ENCODE measurements at places on chromosomes 12 and 14.
A peak's percentile ranks its signal among the peaks of the same experiment; 100 is the strongest.

DNA sequence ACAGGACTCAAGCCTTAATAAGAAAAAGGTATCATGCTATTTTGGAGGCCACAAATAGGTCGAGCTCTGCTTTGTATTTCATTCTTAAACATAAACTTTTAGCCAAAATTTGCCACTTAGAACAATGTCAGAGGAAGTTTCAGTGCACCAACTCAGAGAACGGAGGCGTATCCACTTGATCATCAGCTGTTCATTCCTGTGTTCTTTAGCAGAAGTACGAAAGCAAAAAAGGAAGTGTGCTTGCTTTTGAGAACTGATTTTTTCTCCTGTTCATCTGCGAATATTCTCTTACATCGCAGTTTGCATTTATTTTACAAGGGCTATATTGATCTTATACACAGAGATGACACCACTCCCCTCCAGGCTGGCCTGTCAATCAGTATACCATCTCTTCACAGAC, 188.6 kb upstream of the SOX5 start:
- DNase-seq: no peak

GRCh38 chr12:98374007-98374406, 141.4 kb upstream of the TMPO start:
- DNase-seq: no peak

- no peak for DNase-seq
These were observed 516.2 kb downstream of the SLC16A7 start for GRCh38 chr12:60112063-60112462.

DNA sequence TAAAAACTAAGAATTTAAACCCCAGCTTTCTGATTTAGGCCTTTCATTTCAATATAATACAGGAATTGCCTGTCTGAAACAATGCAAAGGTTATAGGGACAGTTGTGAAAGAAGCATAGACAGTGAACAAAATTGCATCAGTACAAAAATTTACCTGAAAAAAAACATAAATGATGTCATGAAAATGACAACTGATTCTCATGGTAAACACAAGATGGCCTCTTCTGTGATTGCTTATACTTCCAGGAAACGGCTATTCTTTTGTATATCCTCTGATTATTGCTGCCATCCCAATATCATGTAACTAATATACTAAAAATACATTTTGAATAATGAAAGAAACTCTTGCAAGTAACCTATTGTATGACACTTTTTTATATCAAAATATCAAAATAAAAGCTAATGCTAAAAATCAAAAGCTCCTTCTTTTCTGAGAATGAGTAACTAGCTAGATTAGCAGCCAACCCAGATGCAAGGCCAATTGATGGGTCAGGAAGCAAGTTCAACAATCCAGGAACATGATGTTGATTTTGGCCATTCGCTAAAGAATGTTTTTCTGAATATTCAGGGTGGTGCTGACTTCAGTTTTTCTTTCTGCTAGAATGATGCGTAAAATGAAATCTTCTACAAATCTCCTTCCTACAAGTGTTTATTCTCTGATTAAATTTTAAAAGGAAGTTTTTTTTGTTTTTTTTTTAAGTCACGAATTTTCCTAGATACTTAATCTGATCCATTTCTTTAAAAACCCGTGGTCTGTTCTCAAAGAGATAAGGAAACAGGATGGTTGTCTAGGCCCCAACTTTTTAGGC, 83.6 kb downstream of the ALX1 start:
- DNase-seq: no peak

DNA sequence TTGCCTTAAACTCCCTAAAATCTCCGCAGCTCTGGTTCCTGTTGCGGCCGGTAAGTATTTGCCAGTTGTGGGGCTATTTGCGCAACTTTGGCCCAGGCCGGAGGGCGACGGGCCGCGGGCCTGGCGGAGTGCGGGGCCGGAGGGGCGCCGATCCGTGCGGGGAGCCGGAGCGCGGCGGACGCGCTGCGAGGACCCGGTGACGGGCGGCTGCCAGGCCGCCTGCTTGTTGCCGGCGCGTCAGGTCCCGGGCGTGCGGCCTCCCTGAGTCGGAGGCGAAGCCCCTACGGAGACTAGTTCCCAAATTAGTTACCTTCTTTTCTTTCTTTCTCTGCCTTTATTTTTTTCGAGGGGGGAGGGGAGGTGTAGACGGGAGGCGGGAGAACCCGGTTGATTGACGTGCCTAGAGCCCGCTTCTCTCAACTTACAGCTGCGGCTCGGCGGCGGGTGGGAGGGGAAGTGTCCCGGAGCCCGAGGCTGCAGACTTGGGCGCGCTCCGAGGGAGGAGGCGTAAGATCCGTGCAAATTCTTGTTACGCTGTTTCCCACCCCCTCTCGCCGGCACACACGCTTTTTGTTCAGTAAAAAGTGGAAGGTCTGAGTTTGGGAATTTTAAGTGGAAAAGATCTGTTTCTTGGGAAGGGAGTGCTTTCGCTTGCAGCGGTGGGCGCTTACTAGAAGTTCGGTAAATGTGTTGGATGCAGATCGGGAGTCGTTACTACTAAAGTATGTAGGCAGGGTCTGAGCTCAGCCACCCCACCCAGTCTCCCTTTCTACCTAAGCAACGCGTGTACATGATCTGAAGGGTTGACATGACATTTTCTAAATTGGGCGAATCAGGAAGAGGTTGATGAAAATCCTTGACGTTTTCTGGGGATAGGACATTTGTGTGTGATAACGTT, 576 bp downstream of the ZBTB1 start:
- peak; percentile 86 for DNase-seq

GRCh38 chr12:76860256-76860655, 18.6 kb downstream of the CSRP2 start:
- no peak for DNase-seq

DNA sequence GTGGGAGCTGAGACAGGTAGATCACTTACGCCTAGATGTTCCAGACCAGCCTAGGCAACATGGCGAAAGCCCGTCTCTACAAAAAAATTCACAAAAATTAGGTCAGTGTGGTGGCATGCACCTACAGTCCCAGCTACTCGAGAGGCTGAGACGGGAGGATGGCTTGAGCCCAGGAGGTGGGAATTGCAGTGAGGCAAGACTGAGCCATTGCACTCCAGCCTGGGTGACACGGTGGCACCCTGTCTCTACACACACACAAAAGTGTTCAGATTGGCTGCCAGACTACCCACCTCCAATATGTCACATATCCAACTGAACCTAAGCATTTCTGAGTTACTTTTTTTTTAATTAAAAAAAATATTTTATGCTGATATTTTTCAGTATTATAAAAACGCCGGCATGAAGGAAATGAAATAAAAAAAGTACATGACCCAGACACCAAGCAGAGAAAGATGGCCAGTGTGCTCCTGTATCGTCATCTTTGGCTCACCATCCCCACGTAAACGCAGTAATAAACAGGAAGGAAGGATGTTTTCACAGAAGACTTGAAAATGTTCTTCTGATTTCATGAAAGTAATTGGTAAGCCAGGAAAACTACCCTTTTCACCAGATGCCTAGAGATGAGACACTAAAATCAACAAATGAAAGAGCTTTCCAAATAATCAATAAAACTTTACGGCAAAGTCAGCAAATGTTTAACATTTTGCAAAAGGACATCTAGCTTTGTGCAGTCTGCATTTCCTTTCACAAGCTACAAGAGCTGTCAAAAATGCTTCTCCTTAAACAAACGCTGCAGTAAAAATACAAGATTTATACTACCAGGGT, 26.4 kb downstream of the CDC42BPB start:
- no peak for DNase-seq

- no peak for DNase-seq
These were observed 96.1 kb downstream of the TMX1 start for GRCh38 chr14:51335961-51336723.

- no peak for DNase-seq
These were observed 21.7 kb downstream of the GALNT16 start for GRCh38 chr14:69281450-69282169.

- no peak for DNase-seq
These were observed 86.8 kb downstream of the FGD4 start for GRCh38 chr12:32486158-32486557.

- no peak for DNase-seq
These were observed 38.8 kb downstream of the TRAFD1 start for GRCh38 chr12:112164011-112164660.

DNA sequence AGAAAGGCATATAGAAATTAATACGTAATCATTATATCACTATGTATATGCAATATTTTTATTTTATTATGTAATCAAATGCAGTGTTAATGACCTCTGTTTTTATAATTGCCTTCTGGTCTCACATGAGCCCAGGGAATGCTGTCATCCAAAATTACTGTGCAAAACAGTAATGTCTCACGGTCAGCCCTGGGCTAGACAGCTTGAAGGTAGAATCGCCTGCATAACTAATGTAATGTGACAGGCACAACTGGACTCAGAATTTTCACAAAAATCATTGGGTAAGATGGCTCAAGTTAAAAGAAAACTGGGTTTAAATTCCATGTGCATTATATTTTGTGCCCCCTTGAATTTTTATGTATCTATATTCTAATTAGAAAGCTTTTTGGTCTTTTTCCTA, 293.3 kb downstream of the PPFIA2 start:
- DNase-seq: no peak

DNA sequence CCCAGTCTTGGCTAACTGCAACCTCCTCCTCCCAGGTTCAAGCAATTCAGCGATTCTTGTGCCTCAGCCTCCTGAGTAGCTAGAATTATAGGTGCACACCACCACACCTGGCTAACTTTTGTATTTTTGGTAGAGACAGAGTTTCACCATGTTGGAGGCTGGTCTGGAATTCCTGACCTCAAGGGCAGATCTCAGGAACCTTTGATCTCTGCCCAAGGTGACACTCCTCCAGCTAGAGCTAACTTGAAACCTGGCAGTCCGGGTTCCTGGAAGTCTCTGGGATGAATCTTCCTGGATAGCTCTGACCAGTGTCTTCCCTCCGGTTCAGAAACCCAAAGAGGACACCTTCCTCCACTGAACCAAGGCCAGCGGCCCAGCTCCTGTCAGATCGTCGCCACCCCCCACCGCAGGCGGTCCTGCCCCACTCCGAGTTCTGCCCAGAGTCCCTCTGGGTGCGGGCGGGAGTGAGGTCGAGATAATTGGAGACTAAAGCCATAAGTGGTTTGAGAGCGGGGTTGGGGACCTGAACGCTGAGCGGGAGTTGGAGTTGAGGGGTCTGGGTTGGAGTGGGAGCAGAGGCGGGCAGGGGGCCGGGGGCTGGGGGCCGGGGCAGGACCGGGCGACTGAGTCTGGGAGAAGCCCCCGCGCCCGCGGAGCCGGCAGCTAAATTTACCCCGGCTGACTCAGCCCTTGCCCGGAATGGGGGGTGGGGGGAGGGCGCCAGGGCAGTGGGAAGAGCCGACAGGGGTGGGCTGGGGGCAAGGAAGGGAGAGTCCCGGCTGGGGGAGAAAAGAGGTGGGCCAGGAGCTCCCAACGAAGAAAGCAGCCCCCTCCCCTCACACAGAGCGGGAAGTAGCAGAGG, 4.7 kb downstream of the DDN start:
- DNase-seq: no peak

DNA sequence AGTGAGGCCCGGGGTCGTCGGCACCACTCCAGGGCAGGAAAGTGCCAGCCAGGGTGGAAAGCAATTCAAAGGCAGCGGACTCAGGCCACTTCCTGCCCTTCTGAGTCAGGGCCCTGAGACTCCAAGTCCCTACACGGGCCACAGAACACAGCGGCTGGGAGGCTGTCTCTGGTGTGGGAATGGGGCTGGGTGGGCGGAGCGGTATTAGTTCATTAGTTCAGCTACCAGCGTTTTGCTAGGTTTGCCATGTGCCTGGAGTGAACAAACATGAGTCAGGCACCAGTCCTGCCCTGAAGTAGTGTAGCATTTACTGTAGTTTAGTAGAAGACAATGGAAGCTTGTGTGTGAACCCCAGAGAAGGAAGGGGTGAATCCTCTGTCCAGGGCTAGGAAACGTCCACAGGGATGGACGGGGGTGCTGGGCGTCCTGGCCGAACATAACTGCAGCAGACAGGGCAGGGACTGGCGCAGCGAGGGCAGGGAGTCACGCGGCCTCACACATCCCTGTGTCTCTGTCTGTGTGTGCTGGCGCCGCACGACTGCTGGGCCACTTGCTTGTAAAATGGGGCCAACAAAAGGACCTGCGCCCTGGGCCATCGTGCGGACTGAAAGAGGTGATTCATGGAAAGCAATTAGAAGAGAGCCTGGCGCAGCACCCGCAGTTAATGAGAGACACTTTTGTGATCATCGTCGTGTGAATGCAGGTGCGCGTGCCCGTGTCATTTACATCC, 186.4 kb upstream of the PRMT8 start:
- DNase-seq: no peak

DNA sequence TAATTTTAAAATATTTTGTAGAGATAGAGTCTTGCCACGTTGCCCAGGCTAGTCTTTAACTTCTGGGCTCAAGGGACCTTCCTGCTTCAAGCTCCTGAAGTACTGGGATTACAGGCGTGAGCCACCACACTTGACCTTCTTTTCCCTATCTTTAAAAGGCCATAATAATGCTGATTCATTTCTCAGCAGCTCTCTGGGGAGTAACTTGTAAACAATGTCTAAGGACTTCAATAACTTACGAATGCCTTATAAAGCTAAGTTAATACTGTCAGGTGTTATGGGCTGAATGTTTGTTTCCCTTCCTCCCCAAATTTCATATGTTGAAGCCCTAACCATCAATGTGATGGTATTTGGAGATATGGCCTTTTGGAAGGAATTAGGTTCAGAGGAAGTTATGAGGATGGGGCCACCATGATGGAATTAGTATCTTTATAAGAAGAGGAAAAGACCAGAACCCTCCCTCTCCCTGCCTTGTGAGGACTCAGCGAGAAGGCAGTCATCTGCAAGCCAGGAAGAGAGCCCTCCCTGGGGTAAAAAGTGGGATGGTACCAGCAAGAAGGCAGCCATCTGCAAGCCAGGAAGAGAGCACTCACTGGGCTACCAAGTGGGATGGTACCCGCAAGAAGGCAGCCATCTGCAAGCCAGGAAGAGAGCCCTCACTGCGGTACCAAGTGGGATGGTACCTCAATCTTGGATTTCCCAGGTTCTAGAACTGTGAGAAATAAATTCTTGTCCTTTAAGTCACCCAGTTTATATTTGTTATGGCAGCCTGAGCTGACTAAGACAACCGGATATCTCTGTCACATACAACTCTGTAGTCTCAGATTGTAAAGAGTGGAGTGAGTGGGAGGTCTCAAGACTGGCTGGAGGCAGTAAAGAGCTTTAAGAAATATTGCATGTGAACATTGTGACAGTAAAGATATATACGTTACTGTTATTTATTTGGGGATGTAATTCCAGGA, 16.3 kb upstream of the YBX3 start:
- no peak for DNase-seq

DNA sequence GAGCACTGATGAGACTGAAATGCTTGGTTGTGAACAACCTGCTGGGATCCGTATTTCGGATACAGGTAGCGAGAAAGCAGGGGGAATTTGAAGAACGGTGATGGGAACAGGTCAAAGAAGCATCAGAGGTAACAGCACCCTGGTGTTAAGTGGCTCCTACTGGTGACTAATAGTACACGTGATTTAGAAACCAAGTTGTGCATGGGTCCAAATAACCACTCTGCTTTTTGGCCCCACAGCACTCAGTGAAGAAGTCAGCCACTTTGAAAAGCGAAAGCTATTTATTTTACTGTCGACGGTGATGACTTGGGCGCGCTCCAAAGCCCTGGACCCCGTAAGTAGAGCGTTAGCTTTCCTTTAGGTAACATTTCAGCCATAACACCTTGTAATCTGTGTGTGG, 16.7 kb downstream of the AK7 start:
- no peak for DNase-seq

- DNase-seq: no peak
These were observed 5.9 kb downstream of the GNPTAB start for GRCh38 chr12:101824831-101825230.

Measured in stimulated activated naive CD8-positive, alpha-beta T cell treated with anti-CD3 and anti-CD28 coated beads, Interleukin-15, amount 100 ng/mL, for 72 hours (primary cell).